ENCODE measurements at places on chromosomes 5 and 9. TPM values are rescaled to one million over a fixed set of nuclear protein-coding genes. Genes with fewer than 3 reads are reported as not detected.

DNA sequence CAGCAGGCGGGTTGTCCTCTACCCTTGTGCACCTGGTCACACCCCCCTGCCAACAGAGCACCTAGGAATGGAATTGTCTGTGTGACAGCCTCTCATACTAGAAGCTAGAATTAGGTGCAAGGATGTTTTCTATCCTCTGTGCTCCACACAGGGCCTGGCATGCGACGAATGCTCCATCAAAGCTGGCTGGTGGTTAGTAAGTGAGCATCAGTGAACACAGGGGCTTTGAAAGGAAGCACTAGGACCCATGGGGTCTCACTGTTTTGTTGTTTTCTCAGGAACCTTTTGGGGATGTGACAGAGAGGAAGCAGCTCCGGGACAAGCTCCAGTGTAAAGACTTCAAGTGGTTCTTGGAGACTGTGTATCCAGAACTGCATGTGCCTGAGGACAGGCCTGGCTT lies 32.3 kb downstream of the GALNT12 start:
- H3K4me3 ChIP-seq: no peak overlapping the region
- H3K4me1 ChIP-seq: no peaks in the 10 kb centered on the region
- no peaks in the 10 kb centered on the region for H3K36me3 ChIP-seq
- H3K27ac ChIP-seq: no peak overlapping the region
- peaks cover 3% of the 10 kb centered on the region for H3K27me3 ChIP-seq
- DNase-seq: no peak

Gene HMCN2
- 0.03 TPM for polyA plus RNA-seq

Gene SLC46A2
- not detected for polyA plus RNA-seq

Gene RPP25L
- 27.6 TPM for polyA plus RNA-seq

Gene PRDM9
- polyA plus RNA-seq: not detected

Gene CCDC183
- 0.29 TPM for polyA plus RNA-seq

Gene PCDHGB6
- 1.5 TPM for polyA plus RNA-seq

DNA sequence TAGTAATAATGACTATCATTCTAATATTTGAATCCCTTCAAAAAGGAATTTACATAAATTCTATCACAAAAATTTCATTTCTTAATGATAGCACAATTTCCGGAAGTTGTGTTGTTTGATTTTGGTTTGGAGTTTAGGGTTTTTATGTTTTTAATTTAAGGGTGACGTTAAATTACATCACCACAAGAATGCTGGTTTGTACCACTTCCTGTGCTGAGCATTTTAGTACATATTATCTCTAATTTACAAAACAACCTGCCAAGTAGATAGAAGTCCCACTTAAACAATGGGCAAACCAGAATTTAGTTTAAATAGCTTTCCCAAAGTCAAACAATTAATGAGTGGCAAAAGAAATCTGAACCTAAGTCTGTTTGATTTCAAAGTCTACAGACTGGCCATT lies 63.4 kb downstream of the DENND1A start:
- no peak for DNase-seq
- H3K4me1 ChIP-seq: no peaks in the 10 kb centered on the region
- H3K4me3 ChIP-seq: no peak overlapping the region
- no peak overlapping the region for H3K27ac ChIP-seq
- H3K27me3 ChIP-seq: no peaks in the 10 kb centered on the region
- no peaks in the 10 kb centered on the region for H3K36me3 ChIP-seq

All from IMR-90 (cell line).